ENCODE measurements at places on chromosomes 7 and 10.

DNA sequence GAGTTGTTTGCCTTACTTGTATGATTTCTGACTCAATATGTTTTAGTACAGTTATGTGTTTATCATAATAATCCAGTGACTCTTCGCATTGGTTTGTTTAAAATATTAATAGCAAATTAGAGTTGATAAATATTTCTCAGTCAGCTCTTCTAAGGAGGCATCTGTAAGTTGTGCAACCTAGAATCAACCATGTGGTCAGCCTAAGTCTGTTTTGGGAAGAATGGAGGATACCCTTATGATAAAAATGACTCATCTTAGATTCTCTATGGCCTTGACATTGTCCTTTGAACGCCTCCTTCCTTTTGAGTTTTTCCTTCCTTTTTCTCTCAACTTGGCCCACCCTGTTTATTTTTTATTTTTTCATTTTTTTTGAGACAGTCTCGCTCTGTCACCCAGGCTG, 18.8 kb downstream of the DNAJC9 start:
- DNase-seq, result no peak

DNA sequence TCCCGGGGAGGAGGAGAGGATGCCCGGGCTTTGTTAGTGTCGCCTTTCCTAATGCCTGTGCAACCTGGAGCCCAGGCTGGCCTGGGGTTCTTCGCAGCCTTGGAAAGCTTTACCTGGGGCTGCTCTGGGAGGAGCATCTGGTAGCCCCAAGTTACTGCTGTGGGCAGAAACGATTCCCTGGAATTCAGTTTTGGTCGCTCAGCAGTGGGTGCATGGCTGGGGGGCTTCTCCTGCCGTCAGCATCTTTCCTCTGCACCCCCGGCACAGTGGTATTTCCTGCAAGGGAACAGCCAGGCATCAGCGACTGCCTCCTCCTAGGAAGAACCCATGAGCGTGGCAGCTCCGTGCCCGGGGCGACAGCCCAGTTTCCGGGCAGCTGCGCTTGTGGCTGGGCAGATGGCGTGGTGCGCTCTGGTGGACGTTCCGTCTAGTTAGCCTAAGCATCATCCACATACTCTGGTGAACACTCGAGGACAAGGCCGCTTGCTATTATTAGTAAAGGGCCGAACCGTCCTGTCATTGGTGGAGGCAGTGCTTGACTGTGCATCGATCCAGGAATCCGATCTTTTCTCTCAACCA, 107.0 kb upstream of the BTBD16 start:
- DNase-seq, result no peak

DNA sequence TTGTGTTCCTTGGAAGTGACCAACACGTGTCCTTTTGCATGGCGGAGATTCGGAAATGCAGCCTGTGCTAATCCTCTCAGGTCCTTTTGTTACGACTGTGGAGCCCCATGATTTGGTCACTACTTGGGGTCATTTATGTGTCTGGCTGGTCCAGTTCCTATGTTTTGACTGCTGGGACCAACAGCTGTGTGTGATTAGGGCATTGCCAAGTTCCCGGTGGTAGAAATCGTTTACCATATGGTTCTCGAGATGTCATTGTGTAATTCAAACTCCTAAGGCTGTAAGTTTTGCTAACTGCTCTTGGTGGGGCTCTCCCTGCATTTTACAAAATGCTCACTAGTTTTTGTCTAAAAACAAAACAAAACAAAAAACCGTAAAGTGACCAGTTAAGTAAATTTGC, 62.0 kb downstream of the CCNY start:
- no peak for DNase-seq

- no peak for DNase-seq
Measured at GRCh38 chr7:140316165-140316661, 82.1 kb downstream of the SLC37A3 start.

- DNase-seq, result no peak
Measured at GRCh38 chr7:114889646-114890285, 32.1 kb upstream of the MDFIC start.

Measured in NCI-H1105 (cell line).